ENCODE measurements at places on chromosomes 4 and X. TPM values are rescaled to one million over a fixed set of nuclear protein-coding genes. Genes with fewer than 3 reads are reported as not detected.

CLGN gene
- total RNA-seq: 5.4 TPM

CISD2 gene
- 39.0 TPM for total RNA-seq

COL4A6 gene
- total RNA-seq: 16.9 TPM

UCHL1 gene
- total RNA-seq: 837 TPM

KCTD8 gene
- not detected for total RNA-seq

TRIM60 gene
- not detected for total RNA-seq

SYP gene
- 3.2 TPM for total RNA-seq

TCEAL7 gene
- total RNA-seq: not detected

HMX1 gene
- 0.10 TPM for total RNA-seq

NSG1 gene
- total RNA-seq: 9.9 TPM

HSPA4L gene
- total RNA-seq: 7.8 TPM

Data from A549 treated with dexamethasone at 1 μM for 4 hours (cell line).